ENCODE measurements at places on chromosomes 16 and 17.

DNA sequence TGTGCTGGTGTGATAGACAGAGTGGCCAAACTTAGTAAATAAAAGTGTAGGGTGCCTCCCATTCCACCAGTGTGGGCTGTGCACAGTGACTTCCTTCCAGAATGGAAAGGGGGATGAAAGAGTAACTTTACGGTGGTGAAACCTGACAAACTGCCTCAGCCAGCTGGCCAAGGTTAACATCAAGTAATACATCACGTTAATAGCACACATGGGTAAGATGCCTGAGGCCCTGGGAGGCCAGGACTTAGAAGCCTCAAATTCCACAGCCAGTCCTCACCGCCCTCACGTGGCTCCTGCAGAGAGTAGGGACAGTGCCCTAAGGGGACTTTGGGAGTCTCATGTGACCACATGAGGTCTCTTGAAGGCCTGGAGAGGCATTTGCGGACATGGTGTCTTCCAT, 14.1 kb downstream of the RMI2 start:
- no peak for DNase-seq

DNA sequence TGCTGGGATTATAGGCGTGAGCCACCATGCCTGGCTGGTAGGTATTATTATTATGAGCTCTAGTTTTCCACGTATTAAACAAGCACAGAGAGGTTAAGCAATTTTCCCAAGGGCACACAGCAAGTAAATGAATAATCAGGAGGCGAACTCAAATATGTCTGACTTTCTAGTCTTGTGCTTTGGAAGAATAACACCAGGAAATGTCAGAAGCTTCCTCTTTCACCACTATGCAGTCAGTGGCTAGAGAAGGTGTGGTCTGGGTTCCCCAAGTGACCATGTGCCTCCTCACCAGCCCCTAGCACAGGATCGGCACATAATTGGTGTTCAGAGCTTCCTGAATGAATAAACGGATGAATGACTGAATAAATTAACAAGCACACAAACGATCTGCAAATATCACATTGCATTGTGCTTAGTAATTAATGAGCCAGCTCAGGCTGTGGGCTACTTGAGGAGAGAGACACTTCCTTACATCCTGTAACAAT, 21.6 kb upstream of the SCNN1B start:
- DNase-seq: no peak

GRCh38 chr17:16352303-16352666, 984 bp downstream of the CENPV start:
- peak; percentile 49 for DNase-seq

GRCh38 chr17:71975331-71975801, 145.5 kb upstream of the SOX9 start:
- DNase-seq: no peak

GRCh38 chr17:1150863-1151600, 28.7 kb downstream of the ABR start:
- DNase-seq: no peak

DNA sequence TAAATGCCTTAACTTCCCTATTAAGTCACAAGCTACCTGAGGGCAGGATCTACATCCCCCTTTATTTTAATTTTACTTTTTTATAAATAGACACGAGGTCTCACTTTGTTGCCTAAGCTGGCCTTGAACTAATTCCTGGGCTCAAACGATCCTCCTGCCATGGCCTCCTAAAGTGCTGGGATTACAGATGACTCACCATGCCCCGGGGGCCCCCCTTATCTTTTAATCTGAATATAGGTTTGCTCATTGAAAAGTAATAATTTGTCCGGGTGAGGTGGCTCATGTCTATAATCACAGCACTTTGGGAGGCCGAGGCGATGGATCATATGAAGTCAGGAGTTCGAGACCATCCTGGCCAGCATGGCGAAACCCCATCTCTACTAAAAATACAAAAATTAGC, 14.2 kb downstream of the ETV4 start:
- DNase-seq: no peak
